Aorta (tissue), 5 donors: ENCODE measurements at places on chromosomes 4 and X. TPM values are rescaled to one million over a fixed set of nuclear protein-coding genes. Genes with fewer than 3 reads are reported as not detected.
A peak's percentile ranks its signal among the peaks of the same experiment; 100 is the strongest.

Gene ZNF141
- 29.7 TPM for total RNA-seq

DNA sequence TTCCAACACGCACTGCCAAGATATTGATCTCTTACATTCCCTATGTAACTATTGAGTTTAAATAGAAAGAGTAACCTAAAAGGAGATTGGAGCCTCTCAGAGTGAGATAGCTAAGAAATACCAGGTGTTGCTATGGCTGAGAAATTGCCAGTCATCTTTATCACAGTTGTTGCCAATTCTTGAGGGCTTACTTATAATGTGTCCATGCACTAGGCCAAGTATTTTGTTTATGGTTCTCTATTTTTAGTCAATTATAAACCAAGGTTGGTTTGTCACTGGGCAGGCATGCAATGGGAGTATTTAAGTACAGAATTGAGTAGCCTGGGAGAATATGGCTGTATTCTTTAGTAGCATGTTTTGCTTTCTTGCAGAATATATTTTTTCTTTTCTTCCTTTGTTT, 201.6 kb downstream of the TEX13A start:
- H3K27ac ChIP-seq = no peak overlapping the region
- no peaks in the 10 kb centered on the region for H3K27me3 ChIP-seq
- no peak for DNase-seq
- no peaks in the 10 kb centered on the region for H3K36me3 ChIP-seq
- H3K4me1 ChIP-seq = no peaks in the 10 kb centered on the region
- H3K4me3 ChIP-seq = no peak overlapping the region

Gene SOWAHD
- total RNA-seq = 1.3 TPM

DNA sequence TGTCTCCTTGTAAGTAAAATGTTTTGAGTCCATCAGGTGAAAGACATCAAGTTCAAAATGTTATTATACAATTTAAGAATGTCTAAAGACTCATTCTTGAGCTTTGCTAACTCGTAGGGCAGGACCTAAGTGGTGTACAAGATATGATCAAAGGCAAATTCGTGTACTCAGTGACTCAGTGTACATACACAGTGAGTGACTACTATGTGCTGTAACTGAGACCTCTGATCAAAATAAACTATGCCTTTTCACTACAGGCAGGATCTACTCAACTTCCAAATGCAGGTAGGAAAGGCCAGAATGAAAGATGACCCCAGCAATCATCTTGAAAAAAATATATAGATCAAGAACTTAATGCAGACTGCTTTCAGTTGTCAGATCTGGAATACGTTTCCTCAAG, 49.9 kb downstream of the ADGRG2 start:
- H3K4me1 ChIP-seq = no peaks in the 10 kb centered on the region
- no peak for DNase-seq
- H3K27me3 ChIP-seq = no peaks in the 10 kb centered on the region
- H3K4me3 ChIP-seq = no peak overlapping the region
- no peak overlapping the region for H3K27ac ChIP-seq

GRCh38 chr4:25835384-25835783, 27.4 kb downstream of the SEL1L3 start:
- no peak for DNase-seq
- H3K36me3 ChIP-seq = no peaks in the 10 kb centered on the region
- no peak overlapping the region for H3K27ac ChIP-seq

Gene AFF2
- total RNA-seq = 2.1 TPM

- H3K27me3 ChIP-seq = no peaks in the 10 kb centered on the region
- H3K4me3 ChIP-seq = no peak overlapping the region
- H3K4me1 ChIP-seq = no peaks in the 10 kb centered on the region
- H3K27ac ChIP-seq = no peak overlapping the region
Observed at GRCh38 chr4:53956454-53956853, 108.0 kb downstream of the CHIC2 start.

DNA sequence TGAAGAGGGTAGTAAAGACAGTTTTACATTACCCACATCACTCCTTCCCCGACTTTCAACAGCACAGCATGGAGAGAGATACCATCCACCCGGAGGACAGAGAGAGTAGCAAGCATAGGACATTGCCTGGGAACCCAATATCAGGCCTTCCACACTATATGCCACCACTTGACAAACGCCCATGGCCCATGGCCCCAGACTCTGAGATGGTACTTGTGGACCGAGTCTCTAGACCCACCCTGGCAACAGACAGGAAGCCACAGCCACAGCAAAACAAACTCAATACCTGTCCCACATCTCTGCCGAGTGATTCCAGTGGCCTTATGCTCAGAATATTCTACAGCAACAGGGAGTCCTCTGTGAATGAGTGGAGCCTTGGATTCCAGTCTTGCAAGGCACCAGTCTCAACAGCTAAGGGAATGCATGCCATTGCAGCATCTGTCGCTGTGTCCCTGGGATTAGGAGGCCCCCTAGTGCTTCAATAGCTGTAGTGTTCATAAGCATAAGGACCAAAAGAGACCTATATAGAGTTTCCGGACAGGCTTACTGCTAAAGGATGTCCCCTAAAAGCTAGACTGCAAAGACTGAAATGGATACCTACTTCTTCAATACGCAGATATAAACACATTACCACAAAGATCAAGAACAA, 14.7 kb upstream of the CT55 start:
- H3K27me3 ChIP-seq = no peaks in the 10 kb centered on the region
- no peaks in the 10 kb centered on the region for H3K4me1 ChIP-seq
- H3K4me3 ChIP-seq = no peak overlapping the region
- no peaks in the 10 kb centered on the region for H3K36me3 ChIP-seq
- DNase-seq = no peak

Gene MAGEA1
- not detected for total RNA-seq

DNA sequence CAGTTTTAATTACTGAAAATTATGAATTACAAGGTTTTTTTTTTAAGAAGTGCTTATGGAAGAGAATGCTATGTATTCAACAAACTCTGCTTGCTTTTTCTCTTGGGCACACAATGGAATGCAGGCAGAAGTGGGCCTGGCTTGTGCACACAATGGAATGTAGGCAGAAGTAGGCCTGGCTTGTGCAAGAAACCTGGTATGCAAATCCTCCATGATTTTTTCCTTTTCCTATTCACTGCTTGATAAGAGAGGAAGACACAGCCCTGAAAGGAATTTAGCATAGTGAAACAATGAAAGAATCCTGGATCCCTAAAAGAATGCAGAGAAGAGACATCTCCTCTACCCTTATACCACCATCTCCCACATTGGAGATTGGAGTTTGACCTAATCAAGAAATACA, 138.4 kb downstream of the COL25A1 start:
- no peak overlapping the region for H3K4me3 ChIP-seq
- H3K4me1 ChIP-seq = no peaks in the 10 kb centered on the region
- no peaks in the 10 kb centered on the region for H3K36me3 ChIP-seq
- no peaks in the 10 kb centered on the region for H3K27me3 ChIP-seq
- no peak overlapping the region for H3K27ac ChIP-seq

DNA sequence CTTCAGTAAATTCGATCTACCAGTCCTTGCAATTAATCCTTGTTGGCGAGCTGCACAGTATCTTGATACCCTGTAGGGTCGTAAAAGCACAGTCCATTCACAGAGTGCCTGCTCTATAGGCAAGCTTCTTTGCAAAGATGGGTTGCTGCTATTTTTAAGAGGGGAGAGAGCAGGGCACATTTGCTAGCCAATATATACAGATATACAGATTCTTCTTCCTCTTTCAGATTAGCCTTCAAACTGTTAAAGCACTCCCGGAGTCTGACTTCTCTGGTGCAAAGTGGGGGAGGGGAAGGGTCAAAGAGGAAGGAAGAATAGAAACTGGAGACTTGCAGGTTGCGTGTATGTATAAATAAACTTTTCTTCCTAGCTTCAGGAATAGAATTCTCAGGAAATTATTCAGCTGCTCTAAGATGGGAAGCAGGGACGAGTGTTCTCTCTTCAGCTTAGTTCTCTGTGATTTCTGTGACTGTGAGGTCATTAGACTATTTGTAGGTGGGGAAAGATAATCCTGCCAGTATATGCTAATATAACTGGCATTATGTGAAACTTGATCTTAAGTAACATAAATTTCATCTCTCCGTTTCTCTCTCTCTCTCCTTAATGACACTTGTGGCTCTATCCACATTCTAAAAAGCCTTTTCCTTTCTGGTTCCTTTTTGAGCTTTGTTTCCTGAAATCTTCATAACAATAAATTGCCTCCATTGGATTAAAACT, at the start of gene CYSLTR1:
Gene CYSLTR1 (minus strand): TSS at position 242 of the 717 bp plus-strand sequence. CDS start 53,865 bp downstream, outside the sequence.
- no peak within 1 kb of the TSS for H3K27ac ChIP-seq
- H3K36me3 ChIP-seq = no peaks in the 10 kb centered on the region
- DNase-seq = no peak
- H3K4me3 ChIP-seq = no peak within 1 kb of the TSS

DNA sequence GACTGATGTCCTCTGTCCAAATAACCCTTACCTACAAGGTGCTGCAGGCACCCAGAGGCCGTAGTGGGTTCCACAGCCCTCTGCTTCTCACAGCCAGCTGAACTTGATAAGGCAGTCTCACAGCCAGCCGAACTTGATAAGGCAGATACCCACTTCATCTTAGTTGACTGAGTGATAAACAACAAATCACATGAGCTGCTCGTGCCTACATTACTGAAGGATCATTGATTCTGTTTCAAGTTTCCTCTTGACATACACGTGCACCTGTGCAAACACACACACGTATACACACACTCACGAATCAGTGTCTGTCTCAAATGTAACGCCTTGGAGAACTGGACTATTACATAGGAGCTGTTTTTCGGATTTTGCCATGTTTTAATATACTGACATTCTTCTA, 276.3 kb downstream of the DCTD start:
- no peaks in the 10 kb centered on the region for H3K4me1 ChIP-seq
- DNase-seq = no peak
- no peak overlapping the region for H3K27ac ChIP-seq

- peak; percentile 95 for DNase-seq
- H3K4me3 ChIP-seq = peak within 1 kb of the TSS; percentile 78
- H3K27me3 ChIP-seq = no peaks in the 10 kb centered on the region
Observed at GRCh38 chrX:149504915-149505651, at the start of gene IDS. Gene IDS, minus strand, starts transcription at chrX:149505306. Its CDS starts 169 bp downstream, at chrX:149505137.

- no peaks in the 10 kb centered on the region for H3K27me3 ChIP-seq
- DNase-seq = peak; percentile 59
- no peaks in the 10 kb centered on the region for H3K36me3 ChIP-seq
- peak overlapping the region; percentile 51 for H3K4me3 ChIP-seq
- H3K27ac ChIP-seq = peak overlapping the region; percentile 90
- H3K4me1 ChIP-seq = no peaks in the 10 kb centered on the region
Observed at GRCh38 chr4:113760094-113760794, 1.3 kb downstream of the CAMK2D start.

DNA sequence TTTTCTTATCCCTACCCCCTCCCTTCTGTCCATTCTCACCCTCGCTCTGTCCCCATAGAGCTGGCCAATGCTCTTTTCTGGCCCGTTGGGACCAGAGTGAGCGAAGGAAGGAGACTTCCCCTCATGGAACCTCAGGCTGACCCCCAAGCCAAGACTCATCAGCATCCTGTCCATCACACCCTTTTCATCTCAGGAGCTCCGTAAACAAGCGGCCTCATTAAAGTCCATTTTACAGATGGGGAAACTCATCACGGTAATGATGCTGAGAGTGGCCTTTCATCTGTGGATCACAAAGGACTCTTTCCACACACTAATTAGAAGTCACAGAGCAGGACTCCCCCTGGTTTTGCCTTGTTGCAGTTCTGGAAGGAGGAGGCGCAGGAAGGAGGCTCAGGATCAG, 67.4 kb upstream of the SLC34A2 start:
- no peak overlapping the region for H3K4me3 ChIP-seq
- H3K27ac ChIP-seq = no peak overlapping the region
- no peaks in the 10 kb centered on the region for H3K4me1 ChIP-seq
- DNase-seq = no peak

Gene ASB11
- not detected for total RNA-seq

DNA sequence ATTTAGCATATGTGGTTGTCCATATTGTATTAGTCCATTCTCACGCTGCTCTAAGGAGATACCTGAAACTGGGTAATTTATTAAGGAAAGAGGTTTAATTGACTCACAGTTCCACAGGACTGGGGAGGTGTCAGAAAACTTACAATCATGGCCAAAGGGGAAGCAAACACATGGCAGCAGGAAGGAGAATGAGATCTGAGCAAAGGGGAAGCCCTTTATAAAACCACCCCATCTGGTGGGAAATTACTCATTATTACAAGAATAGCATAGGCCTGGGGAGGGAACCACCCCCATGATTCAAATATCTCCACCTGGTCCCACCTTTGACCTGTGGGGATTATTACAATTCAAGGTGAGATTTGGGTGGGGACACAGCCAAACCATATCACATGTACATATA, 122.6 kb upstream of the ANK2 start:
- H3K27ac ChIP-seq = no peak overlapping the region
- no peak for DNase-seq
- no peak overlapping the region for H3K4me3 ChIP-seq
- H3K4me1 ChIP-seq = no peaks in the 10 kb centered on the region

Gene GPRASP3
- total RNA-seq = 4.8 TPM

Gene SAGE1
- not detected for total RNA-seq

DNA sequence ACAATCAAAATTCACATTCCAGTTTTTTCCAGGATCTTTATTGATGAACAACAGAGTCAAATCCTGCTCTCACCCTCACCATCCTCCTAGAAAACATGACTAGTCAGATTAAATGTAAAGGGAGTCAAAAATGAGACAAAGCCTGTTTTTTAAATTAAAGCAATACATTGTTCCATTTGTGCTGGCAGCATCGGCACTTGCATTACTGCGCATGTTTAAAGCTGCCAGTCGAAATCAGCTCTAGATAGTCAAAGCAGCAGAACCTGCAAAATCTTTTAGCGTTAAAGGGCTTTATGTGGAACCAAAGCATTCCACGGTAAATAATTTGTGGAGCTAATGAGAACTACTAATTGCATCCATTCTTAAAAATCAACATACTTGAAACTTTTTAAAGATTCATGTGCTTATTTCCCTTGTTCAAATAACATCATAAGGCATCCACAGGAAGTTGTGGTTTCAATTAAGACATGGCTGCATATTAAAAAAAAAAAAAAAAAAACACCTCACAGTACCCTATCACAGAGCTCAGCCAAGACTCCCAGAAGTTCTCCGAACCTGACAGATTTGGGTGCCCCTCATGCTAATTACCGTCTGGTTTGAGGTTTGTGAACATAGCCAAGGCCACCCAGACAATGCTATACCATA, 82.2 kb downstream of the SH3KBP1 start:
- H3K36me3 ChIP-seq = no peaks in the 10 kb centered on the region
- no peak overlapping the region for H3K4me3 ChIP-seq
- DNase-seq = no peak
- H3K27me3 ChIP-seq = no peaks in the 10 kb centered on the region
- H3K4me1 ChIP-seq = no peaks in the 10 kb centered on the region

DNA sequence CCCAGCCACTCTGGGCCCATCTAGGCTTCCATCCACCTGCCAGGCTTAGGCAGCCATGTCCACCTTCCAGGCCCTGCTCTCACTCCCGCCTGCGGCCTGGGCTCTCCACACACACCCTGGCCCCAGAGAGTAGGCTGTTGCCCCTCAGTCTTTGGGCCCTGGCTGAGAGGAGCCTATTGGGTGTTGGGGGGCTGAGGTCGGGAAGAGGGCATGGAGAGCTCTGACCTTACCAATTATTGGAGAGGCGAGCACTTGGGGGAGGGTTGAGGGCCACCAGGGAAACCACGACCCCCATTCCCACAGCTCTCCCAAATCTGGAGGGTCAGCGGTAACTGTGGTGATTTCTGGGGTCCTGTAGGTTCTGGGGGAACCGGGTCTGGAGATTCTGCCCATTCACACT, 38.2 kb downstream of the HTRA3 start:
- peak; percentile 17 for DNase-seq
- no peak overlapping the region for H3K4me3 ChIP-seq
- no peak overlapping the region for H3K27ac ChIP-seq
- H3K36me3 ChIP-seq = no peaks in the 10 kb centered on the region
- H3K4me1 ChIP-seq = no peaks in the 10 kb centered on the region
- no peaks in the 10 kb centered on the region for H3K27me3 ChIP-seq

Gene ASMTL
- 31.3 TPM for total RNA-seq

GRCh38 chr4:156201050-156201449, 247.4 kb upstream of the CTSO start:
- no peaks in the 10 kb centered on the region for H3K27me3 ChIP-seq
- no peaks in the 10 kb centered on the region for H3K4me1 ChIP-seq
- H3K36me3 ChIP-seq = no peaks in the 10 kb centered on the region
- no peak overlapping the region for H3K27ac ChIP-seq
